NCI-H1694 (cell line): ENCODE measurements at places on chromosomes 5 and 9.

DNA sequence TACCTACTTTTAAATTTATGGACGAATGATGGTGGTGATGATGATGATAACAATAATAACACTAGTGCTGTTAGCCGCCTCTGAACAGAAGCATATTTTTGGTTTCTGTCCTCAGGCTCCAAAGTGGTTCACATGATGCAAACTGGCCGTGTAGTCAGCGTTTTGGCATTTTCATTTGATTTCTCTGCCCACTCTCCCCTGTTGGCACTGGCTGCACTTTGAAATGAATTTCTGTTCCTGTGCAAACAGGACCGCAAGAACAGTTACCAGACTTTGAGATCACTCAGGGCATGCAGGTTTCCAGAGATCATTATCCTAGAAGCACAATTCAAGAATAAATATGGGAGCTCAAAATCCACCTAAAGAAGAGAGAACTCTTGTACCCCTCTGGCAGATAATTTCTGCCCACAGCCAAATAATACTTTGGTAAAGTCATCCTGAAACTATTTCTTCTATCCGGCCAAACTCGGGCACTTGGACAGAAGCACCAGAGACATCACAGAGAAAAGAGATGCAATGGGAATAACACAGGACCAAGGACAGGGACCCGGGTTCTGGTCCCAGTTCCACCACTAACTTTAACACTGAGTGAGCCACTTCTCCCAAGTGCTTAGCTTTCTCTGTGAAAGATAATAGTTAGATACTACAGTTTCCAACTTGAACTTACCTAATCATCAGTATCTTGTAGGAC is 201.7 kb upstream of the PTGER4 start:
- no peak for DNase-seq

DNA sequence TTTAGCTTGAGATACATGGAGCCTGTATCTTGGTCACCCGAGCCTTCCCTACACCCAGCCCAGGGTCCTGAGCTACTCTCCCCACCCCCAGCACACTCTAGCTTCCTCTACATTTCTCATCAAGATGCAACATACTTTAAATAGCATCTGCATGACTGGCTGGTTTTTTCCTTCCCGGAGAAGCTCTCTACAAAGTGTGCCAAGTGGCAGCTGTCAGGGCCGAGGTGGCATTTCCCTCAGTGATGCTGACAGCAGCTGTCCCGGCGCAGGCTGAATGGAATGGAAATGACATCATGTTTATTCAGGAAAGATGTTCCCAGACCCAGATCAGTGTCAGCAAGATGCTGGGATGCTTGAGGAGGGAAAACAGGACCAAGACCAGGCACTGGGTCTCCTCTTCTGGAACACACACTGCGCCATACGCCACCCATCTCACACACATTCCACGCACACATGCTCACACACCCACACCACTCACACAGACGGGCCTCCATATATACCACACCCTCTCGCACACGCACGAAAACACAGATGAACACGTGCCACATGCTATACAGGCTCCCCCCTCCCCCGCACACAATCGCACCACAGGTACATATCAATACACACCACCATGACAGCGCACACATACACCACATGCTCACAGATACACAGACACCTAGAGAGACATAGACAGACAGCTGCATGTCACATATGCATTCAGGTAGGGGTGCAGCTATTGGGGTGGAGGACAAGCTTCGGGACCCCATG is 67.8 kb downstream of the LHX2 start:
- DNase-seq, result peak; percentile 83

GRCh38 chr9:132077881-132078698 is 1.6 kb downstream of the MED27 start:
- DNase-seq, result no peak

- DNase-seq, result no peak
These were observed 30.4 kb downstream of the FAM163B start for GRCh38 chr9:133578524-133579441.

DNA sequence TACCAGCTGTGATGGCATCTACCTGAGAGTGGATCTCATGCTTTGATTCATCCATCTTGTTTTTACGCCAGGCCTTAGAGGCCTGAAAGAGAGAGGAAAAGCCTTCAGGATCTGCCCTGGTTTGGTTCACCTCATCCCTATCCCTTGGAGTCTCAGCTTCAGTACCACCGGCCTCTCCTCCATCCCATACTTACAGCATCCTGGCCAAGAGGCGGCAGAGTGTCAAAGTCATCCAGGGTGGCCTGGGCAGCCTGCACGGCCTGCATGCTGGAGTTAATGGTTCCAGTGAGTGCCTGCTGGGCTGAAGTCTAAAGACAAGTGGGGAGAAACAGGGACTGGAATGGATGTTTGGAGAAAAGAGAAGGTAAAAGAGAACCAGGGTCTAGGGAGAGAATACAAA is 12.4 kb downstream of the TLN1 start:
- DNase-seq, result no peak

GRCh38 chr5:171316258-171317121 is 7.4 kb downstream of the TLX3 start:
- no peak for DNase-seq

DNA sequence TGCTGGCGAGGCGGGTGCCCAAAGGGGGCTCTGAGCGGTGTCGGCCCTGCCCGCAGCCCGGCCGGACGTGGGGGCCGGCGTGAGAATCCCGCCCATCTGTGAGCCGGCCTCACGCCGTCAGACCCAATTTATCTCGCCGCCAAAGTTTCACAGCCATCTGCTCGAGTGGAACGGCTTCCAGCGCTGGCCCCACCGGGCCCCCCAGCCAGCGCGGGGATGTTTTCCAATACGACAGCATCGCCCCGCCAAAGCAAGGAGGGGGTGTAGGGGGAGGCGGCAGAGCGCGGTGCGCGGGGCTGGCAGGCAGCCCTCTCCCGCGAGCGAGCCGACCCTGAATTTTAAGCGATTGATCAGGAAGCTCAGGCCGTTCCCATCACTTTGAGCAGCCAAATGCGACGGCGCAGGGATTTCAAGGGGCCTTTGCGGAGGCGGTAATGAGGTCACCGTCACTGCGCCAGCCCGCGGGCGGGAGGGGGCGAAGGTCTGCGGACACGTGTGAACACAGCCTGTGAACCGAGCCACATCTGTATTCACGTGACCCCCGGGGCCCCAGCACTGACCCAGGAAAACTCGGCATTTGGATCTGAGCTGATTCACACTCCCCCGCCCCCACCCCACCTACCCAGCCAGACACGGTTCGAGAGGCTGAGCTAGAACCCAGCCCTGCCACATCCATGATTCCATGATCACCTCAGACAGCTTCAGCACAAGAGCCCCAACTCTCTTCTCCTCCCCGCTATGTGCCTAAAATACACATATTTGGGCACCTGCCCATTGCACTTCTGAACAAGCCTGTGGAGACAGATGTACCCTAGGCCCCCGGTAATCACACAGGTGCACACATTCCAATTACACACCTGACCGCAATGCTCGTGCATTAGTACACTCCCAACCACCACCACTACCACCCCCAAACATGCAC is 47.8 kb upstream of the PSD2 start:
- peak; percentile 69 for DNase-seq

DNA sequence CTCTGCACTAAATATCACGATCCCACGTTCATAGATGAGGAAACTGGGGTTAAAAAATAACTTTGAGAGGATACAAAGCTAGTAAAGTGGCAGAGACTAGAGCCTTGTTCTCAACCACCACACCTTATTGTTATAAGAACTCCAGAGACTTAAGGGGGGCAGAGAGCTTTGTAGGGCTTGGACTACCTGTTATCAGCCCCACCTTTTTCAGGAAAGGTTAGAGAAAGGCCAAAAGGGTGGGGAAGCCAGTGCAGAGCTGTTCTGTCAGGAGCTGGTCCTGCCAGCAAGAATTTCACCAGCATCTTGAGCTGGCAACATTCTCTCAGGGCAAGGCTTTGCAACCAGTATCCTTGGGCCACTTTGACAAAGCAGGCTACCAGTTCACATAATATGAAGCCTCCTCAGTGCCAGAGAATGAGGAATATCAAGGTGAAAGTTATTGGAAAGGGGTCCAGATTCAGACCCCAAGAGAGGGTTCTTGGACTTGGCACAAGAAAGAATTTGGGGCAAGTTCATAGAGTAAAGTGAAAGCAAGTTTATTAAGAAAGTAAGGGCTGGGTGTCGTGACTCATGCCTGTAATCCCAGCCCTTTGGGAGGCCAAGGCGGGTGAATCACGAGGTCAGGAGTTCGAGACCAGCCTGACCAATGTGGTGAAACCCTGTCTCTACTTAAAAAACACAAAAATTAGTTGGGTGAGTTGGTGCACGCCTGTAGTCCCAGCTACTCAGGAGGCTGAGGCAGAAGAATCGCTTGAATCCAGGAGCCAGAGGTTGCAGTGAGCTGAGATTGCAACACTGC is 66.2 kb upstream of the CLINT1 start:
- DNase-seq, result no peak

DNA sequence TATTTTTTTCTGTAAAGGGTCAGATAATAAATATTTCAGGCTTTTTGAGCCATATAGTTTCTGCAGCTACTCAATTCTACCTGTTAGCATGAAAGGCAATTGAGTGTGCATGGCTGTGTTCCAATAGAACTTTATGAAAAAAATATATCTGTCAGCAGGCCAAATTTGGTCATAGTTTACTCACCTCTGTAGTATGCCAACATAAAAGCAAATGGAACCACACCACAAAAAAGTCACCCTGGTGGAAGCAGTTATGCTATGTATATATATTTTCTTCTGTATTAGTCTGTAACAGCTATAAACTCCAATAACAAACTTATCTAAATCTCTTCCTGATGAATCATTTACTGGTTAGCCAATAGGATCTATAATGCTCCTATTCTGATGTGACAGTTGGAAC is 3.4 kb downstream of the SLC38A9 start:
- no peak for DNase-seq

DNA sequence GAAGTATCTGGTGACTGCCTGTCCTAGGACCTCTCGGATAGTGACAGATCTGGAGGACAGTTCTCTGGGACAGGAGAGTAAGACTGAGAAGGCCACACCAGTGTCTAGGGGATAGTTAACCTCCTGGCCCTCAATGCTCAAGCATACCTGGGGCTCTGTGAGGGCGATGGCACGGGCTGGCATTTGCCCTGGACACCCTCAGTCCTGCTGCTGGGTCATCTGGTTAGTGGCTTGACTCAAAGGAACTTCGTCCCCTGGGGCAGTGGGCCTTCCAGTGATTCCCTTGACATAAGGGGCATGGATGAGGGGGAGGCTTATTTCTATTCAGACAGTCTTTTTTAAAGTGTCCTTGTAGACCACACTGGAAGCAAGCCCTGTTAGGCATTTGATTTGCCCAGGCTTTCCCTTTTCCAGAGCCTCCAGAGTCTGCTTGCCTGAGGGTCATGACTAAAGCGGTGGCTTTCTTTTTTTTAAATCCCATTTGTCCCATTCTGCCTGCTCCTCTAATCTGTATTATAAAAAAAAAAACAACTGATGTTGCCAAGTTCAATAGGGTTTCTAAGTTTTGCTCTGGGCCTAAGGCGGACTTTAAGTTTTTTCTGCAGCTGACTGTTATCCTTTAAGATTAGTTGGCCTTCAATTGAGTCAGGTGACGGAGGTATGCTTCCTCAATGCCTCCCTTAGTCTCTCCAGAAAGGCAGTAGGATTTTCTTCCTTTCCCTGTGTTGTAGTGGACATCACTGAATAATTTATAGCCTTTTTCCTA is 2083.5 kb upstream of the C9orf72 start:
- no peak for DNase-seq

DNA sequence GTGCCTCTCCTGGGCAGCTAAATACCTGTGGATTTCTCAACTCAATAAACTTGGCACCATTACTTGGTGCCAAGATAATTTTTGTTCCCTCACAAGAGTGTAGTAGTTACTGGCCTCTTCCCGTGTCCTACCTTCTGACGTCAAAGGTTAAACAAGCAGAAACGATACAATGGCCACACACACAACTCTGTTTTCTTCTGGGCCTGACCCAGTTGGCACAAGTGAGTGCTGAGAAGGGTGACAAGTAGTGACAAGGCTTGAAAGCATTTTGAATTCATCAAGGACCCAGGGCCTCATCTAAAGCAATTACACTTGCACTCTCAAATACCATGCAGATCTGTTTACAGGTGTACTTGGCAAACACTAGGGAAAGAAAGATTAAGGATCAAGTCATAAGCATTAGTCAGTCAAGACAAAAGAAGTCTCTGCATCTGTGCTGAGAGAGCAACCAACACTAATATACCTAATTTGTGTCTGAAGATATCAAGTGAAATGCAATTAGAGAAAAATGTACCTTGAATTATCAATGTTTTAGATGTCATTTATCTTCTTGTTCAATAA is 30.8 kb downstream of the RASEF start:
- DNase-seq, result no peak

DNA sequence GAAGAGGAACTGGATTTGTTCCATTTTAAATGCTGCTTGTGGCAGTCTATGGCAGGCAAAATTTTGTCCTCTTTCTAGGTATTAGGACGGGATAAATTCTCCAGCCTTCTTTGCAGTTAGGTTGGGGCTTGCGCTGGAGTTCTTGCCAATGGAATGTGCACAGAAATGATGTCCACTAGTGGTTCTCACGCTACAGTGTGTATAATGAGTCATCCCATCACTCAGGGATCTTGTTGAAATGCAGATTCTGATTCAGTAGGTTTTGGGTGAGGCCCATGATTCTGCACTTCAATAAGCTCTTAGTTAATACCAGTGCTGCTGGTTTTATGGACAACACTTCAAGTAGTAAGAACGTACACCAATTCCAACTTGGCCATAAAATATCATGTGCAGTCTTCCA is 317.6 kb upstream of the KLF4 start:
- DNase-seq, result no peak

GRCh38 chr9:14325147-14325546 is 11.2 kb upstream of the NFIB start:
- DNase-seq, result no peak

DNA sequence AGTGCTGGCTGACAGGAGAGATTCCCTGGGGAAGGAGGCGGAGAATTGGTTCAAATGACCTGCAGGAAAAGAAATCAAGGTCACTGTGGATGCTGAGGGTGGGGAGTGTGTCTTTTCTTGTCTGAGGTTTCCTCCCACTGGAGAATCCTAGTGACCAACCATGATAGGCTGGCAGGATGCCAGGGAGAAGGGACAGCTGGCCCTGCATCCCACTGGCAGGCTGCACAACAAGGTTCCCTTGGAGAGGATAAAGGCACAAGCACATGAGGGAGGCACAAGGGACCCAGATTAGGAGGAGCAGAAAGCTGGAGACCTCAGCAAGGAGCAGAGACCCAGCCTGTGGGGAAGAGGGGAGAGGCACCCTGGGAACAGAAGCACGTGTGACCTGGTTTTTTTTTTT is 11.4 kb upstream of the ZDHHC12 start:
- no peak for DNase-seq

DNA sequence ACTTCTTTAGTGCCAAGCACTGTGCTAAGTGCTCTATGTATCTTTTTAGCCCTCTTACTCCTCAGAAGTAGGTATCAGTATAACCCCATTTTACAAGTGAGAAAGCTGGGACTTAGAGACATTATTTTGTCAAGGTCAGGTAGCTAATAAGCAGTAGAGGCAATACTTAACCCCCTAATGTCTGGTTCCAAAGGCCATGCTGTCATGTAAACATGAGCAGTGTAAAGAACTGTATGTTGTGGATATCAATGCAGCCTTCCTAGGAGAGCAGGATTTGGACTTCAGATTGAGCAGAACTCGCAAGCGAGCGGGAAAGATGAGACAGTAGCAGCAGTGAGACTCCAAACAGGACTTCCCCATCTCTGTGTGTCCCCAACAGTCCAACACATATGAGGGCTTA is 3.6 kb upstream of the SHROOM1 start:
- DNase-seq, result no peak
